ENCODE measurements at places on chromosomes 2 and 18.
A peak's percentile ranks its signal among the peaks of the same experiment; 100 is the strongest.

- DNase-seq: no peak
Observed at GRCh38 chr2:27009716-27010115, 23.0 kb upstream of the TMEM214 start.

DNA sequence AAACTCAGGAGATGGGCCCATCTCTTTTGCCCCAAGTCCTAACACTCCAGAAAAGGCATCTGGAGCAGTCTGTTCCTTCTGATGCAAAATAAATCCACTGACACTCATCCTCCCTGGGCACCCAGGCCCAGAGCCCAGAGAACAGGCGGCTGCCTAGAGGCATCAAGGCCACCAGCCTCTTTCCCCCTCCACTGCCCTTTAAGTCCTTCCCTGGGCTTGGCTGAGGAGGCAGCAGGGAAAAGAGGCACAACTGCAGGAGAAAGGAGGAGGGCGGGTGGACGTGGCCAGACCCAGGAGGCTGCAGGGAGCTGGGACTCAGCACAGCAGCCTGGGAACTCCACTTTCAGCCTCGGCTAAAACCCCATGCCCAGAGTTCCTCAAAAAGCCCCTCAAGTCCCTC lies 99.7 kb upstream of the ID2 start:
- no peak for DNase-seq

DNA sequence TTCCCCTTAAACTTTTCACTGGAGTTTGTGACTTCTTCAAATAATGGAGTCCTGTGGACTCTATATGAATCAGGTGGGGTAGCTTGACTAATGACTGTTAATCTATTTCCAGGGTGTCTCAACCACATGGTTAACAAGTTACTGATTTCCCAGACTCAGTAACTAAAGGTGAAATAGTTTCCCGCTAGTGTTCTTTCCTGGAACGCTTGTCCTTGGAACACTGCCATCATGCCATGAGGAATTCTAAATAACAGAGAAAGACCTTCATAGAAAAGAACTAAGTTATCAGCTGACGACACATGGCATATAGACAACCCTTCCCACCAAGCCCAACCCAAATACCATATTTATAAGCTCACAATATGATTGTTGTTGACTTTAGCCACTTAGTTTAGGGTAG lies 1027.9 kb upstream of the FAM98A start:
- no peak for DNase-seq

DNA sequence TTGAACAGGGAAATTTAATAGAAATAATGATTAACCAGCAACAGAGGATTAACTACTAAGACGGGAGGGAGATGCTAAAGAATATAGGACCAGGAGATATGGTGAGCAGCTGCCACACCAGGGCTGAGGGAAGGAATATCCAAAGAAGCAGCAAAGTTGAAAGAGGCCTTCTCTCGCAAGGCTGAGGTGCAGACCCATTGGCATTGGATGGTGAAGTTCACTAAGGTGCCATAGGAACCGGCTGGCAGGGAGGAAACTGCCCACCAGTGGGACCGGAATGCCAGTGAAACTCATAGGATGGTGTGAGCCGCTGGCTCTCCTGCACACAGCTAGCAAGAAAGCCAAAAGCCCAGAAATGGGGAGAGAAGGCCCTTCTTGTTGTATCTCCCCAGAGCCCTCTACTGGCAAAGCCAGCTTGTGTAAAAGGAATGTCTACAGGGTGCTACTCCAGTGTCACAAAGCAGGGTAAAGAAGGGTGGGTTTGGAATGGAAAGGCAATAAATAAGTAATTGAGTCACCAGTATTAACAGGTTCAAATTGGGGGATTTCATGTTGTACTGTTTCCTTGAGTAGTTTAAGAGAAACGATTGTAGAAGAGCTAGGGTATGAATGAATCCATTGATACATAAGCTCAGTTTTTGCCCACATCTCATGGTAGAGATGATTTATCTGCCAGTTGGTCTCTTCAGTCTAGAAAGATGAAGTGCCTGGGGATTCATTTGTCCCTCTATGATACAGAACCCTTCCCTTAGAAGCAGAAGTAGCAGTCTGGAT lies 36.0 kb downstream of the FARP2 start:
- peak; percentile 87 for DNase-seq

GRCh38 chr2:225002656-225003045 lies 39.6 kb downstream of the DOCK10 start:
- DNase-seq: no peak

DNA sequence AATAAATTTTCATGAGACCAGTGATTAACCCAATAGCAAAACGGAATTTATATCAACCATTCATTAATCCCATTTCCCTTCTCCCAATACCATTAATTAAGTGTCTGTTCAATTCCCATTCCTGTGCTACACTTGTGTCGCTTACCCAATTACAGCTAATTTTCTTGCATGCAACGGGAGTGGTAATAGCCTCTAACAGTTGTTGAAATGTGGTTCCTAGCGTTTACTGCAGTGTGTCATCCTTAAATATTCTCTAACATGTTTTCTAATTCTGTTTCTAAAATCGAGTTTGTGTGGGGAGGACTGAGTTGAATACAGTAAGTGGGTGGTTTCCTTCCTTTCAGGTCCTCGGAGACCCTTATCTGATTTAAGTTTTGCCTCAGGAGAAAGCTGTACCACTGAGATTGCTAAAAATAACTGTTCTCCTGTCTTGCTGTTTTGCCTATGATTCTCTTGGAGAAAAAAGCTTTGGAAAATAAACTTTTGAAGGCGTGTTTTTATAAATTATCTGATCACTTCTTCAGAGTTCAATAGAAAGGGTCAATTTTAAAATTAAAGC lies 59.3 kb upstream of the LRRTM1 start:
- no peak for DNase-seq

DNA sequence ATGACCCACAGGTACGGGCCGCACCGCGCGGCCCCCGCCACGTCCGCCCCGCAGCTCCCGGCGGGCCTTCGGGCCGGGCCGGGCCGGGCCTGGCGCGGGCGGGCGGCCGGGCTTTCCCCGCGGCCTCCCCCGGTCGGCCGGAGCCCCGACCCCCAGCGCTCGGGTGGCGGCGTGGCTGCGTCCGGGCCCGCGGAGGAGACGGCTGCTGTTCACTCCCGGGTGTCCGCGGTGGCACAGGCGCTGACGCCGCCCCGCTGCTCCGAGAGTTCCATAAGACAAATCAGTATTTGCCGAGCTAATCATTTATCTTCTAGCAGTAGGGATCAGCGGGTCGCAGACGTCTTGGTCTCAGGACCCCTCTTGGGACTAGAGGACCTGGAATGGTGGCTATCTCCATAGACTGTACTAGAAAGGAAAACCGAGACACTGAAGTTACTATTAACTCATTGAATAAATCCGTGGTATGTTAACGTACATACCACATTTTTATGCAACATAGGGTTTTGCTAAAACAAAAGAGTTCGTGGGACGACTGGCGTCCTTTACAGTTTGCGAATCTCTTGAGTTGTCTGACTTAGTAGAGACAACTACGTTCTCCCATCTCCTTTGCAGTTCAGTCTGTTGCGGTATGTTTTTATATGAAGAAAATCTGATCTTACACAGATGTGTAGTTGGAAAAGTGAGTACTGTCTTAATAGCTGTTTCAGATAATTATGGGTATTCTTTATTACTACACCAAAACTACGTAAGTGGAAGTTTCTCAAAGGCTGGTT lies 500 bp downstream of the LIMS1 start:
- DNase-seq: peak; percentile 59

- DNase-seq: no peak
Observed at GRCh38 chr18:5106730-5107129, 90.3 kb downstream of the AKAIN1 start.

Data from pons (tissue), 1 donor.